NCI-H1417 (cell line): ENCODE measurements at places on chromosomes 4 and X.

DNA sequence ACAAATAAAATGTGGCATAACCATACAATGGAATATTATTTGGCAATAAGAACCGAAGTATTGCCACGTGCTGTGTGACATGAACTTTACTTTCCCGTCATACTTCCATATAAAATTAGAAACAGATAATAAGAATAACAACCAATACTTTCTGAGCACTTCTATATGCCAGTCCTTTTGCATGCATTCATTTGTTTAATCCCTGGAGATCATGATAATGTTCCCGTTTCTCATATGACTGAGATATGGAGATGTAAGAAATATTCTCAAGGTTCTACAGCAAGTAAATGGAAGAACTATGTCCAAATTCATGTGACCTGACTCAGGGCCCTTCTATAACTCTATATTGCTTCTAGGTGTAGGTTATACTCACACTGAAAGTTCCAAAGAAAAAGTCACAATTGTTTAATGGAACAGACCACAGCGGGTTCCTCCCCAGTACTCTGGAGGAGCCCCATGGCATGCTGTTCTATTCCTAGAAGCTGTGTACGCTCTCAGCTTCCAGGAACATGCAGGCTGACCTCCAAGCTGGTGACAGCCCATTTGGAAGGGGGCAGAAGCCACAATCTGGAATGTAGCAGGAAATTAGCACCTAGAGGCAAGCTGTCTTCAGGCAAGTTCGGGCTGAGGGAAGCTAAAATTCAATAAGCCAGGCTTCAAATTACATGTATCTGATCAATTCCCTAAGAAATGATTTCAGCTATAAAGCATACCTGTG lies 31.5 kb downstream of the QDPR start:
- no peak for DNase-seq

GRCh38 chrX:54248309-54248708 lies 65.3 kb upstream of the FAM120C start:
- peak; percentile 51 for DNase-seq

- DNase-seq: peak; percentile 26
These were observed 49.1 kb downstream of the APOOL start for GRCh38 chrX:85052636-85053343.

DNA sequence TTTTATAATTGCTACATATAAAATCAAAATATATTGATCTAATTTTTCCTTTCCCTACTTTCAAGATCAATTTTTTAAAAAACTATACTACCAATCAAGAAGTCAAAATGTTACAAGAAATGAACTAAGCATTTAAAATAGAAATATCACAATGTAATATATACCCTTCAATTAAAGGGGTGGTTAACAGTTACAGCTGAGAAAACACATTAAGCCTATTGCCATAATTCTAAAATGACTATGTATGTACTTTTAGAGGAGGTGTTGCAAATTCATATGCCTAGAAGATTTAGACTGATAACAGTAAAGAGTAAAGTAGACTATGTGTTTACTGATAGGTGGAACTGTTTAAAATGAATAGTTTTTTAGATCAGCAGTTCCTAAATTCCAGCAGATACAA lies 3.7 kb downstream of the NUP54 start:
- no peak for DNase-seq

- DNase-seq: no peak
These were observed 86.7 kb upstream of the PDHA1 start for GRCh38 chrX:19256986-19257385.

DNA sequence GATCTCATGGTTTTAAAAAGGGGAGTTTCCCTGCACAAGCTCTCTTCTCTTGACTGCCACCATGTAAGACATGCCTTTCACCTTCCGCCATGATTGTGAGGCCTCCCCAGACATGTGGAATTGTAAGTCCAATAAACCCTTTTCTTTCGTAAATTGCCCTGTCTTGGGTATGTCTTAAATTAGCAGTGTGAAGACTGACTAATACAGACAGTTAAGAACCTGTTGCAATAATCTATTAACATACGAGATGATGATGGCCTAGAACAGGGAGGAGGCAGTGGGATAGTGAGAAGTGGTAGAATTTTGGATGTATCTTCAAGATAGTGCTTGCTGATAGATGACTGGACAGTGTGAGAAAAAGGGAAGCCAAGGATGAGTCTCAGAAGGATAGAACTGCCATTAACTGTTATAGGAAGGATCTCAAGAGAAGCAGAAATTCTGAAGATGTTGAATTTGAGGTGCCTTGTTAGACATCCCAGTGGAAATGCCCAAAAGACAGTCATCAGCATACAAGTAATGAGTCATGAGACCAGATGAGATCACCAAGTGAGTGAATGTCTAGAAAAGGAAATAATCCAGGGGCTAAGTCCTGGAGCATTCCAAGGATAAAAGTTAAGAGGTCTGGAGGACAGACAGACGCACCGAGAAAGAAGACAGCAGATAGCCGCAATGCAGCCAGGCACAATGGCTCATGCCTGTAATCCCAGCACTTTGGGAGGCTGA lies 38.8 kb upstream of the UGDH start:
- DNase-seq: no peak

- no peak for DNase-seq
These were observed 61.7 kb upstream of the ATXN3L start for GRCh38 chrX:13381514-13381913.

DNA sequence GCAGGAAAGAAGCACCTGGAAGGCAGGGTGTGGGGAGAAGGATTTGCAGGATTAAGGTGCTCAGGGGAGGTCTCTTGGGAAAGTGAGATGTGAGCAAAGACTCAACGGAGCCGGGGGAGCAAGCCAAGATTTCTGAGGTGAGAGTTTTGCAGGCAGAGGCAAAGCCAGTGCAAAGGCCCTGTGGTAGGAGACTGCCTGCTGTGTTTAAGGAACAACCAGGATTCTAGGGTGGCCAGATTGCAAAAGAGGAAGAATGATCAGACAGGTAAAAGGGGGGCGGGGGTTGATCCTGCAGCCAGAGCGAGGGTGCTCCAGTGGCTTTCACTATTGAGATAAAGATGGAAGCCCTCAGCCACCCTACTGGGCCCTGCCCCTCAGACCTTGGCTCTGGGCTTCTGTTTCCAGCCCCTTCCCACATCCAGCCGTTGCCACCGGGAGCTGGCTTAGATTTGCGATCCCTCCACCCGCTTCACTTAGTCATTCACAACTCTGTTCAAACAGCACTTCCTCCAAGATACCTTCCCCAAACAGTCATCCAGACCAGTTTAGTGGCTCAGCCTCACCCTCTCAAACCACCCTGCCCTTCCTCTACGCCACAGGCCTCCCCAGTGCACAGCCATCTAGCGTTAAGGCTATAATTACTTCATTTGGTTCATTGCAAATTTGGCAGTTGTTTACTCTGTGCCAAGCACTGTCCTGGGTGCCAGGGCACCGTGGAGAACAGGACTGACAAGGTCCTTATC lies 23.3 kb upstream of the BCOR start:
- no peak for DNase-seq

GRCh38 chrX:153061732-153062131 lies 5.5 kb downstream of the PNMA3 start:
- DNase-seq: no peak

DNA sequence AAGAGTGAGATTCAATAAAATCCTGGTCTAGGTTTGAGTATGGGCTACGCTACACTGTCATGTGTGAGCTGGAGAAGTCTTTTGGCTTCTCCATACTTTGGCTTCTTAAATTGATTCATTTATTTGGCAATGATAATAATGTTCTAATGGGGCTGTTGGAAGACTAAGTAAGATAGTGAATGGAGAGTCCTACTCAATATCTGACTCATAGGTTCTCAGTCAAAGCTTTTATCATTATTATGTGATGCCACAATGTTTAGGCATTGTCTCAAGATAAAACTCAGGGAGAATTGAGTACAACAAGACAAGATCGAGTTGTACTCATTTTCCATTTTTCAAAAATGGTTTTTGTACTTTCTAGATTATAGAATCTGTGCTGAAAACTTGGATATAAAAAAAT lies 92.5 kb upstream of the VEGFC start:
- DNase-seq: no peak
